ENCODE measurements at places on chromosomes 7 and 10.
A peak's percentile ranks its signal among the peaks of the same experiment; 100 is the strongest.

DNA sequence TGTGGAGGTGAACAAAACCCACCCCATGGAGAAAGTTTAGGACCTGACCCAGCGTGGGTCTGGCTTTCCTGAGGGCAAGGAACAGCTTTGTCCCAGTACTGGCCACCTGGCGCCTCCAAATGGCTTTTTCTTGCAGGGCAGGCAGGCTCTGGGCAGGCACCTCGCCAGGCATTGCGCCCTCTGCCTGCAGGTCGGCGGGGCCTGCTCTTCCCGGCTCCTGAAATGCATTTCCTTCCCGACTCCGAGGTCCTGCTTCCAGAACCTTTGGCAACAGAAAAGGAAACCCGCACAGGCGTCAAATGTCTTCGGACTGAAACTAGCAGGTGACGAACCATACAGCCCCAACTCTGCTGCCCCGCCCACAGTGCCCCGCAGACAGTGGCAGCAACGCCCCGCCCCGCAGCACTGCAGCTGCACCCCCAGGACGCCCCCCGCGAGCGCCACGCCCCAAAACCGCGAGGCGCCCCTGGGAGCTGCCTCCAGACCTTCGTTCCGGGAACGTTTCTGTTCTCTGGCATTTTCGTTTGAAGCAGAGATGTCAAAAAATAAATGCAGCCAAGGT is 65.5 kb downstream of the C10orf143 start:
- H3K36me3 ChIP-seq = no peaks in the 10 kb centered on the region
- H3K27ac ChIP-seq = no peak overlapping the region

- H3K4me1 ChIP-seq = peaks cover 2% of the 10 kb centered on the region
- H3K27me3 ChIP-seq = peaks cover 53% of the 10 kb centered on the region
- DNase-seq = peak; percentile 44
- H3K36me3 ChIP-seq = no peaks in the 10 kb centered on the region
- H3K4me3 ChIP-seq = peak within 1 kb of the TSS; percentile 91
- peak within 1 kb of the TSS; percentile 96 for H3K27ac ChIP-seq
Measured at GRCh38 chr10:19816411-19817230, at the start of gene PLXDC2. Gene PLXDC2 (plus strand): TSS chr10:19816432.

DNA sequence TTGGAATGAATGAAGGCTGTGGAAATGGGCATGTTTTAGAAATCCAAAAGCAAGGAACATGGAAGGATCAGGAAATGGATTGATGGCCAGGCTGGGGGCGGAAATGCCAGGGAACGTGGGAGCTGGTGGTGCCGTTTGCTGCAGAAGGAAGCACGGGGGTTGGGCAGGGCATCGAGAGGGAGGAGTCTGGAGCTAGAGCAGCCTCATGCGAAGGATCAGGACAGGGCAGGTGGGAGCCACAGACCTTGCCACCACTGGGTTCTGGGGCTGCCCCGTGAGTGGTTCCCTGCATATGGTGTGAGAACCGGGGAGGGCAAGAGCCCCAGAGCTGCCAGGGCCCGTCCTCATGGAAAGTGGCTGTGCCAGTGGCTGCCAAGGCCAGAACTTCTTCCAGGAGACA is 193.8 kb upstream of the ZNF32 start:
- no peaks in the 10 kb centered on the region for H3K36me3 ChIP-seq
- no peak overlapping the region for H3K4me3 ChIP-seq
- no peaks in the 10 kb centered on the region for H3K4me1 ChIP-seq
- no peak overlapping the region for H3K27ac ChIP-seq
- no peaks in the 10 kb centered on the region for H3K27me3 ChIP-seq

- H3K27me3 ChIP-seq = no peaks in the 10 kb centered on the region
- H3K36me3 ChIP-seq = no peaks in the 10 kb centered on the region
- no peak for DNase-seq
- H3K27ac ChIP-seq = no peak overlapping the region
- no peak overlapping the region for H3K4me3 ChIP-seq
Measured at GRCh38 chr7:106864298-106865081, 592 bp upstream of the PIK3CG start.

- H3K27ac ChIP-seq = no peak overlapping the region
- H3K4me1 ChIP-seq = no peaks in the 10 kb centered on the region
- no peaks in the 10 kb centered on the region for H3K27me3 ChIP-seq
- H3K4me3 ChIP-seq = no peak overlapping the region
- DNase-seq = no peak
- peaks cover 7% of the 10 kb centered on the region for H3K36me3 ChIP-seq
Measured at GRCh38 chr7:98852826-98853225, 17.0 kb downstream of the TMEM130 start.

GRCh38 chr7:157628456-157628855 is 291.7 kb downstream of the DNAJB6 start:
- H3K4me3 ChIP-seq = no peak overlapping the region
- H3K27me3 ChIP-seq = no peaks in the 10 kb centered on the region
- no peak overlapping the region for H3K27ac ChIP-seq
- no peak for DNase-seq
- H3K4me1 ChIP-seq = no peaks in the 10 kb centered on the region

DNA sequence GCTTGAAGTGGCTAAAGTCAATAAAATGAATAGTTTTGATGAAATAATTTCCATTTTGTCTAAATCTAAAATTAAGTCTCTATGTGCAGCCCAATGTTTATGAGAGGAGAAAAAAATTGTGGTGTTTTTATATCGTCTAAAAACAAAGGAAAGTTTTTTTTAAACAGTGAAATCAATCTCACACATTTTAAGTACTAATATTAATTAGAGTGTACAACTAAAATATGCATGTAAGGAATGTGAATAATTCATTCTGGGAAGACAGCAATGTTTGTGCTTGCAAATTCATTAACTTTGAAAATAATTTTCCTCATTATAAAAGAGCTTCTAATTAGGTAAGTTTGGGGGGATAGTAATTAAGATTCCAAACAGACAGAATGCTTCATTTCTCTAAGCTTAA is at the start of gene NPVF:
TSS of gene NPVF (minus strand) at position 101 of the 400 bp plus-strand sequence. CDS start at position 54, 47 bp downstream.
- H3K36me3 ChIP-seq = no peaks in the 10 kb centered on the region
- H3K27me3 ChIP-seq = no peaks in the 10 kb centered on the region
- no peak within 1 kb of the TSS for H3K4me3 ChIP-seq

DNA sequence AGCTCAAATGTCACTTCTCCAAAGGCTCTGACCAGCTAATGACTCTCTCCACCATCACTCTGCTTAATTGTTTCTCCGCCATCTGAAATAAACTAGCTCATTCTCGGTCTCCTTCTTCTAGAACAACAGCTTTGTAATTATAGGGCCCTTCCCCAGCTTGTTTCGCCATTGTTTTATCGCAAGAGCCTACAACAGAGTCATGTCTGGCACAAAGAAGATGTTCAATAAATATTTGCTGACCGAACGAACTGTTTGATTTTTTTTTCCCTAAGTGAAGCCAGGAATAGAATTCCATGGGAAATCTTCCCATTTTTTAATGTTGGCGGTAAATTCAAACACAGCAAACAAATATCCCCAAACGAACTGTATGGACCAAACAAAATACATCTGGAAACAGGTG is 63.8 kb upstream of the NMT2 start:
- H3K27ac ChIP-seq = no peak overlapping the region
- no peaks in the 10 kb centered on the region for H3K27me3 ChIP-seq
- H3K4me3 ChIP-seq = no peak overlapping the region
- no peaks in the 10 kb centered on the region for H3K4me1 ChIP-seq
- no peak for DNase-seq
- no peaks in the 10 kb centered on the region for H3K36me3 ChIP-seq

GRCh38 chr7:155913291-155913690 is 101.0 kb upstream of the SHH start:
- no peak overlapping the region for H3K27ac ChIP-seq
- no peaks in the 10 kb centered on the region for H3K4me1 ChIP-seq
- H3K27me3 ChIP-seq = no peaks in the 10 kb centered on the region
- H3K36me3 ChIP-seq = no peaks in the 10 kb centered on the region
- no peak overlapping the region for H3K4me3 ChIP-seq
- no peak for DNase-seq

DNA sequence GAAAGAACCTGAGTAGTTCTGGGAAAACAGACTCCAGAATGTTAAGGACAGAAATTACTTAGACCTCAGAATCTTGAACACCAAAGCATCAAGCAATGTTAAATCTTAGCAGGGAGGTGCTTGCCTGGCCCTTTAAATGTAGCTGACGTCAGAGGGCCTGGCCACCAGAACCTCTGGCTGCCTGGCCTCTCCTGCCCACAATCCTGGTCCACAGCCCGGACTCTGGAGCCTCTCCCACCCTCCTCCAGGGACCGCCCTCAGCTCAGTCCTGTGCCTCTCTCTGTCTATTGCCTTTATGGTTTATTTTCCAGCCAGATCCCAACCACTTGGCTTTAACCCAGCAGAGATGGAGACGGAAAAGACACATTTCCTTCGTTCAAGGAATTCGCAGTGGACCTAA is 42.2 kb upstream of the EGR2 start:
- no peak overlapping the region for H3K4me3 ChIP-seq
- DNase-seq = no peak
- H3K36me3 ChIP-seq = no peaks in the 10 kb centered on the region
- H3K27me3 ChIP-seq = no peaks in the 10 kb centered on the region

- H3K4me1 ChIP-seq = no peaks in the 10 kb centered on the region
- H3K27ac ChIP-seq = no peak overlapping the region
- H3K4me3 ChIP-seq = no peak overlapping the region
- no peaks in the 10 kb centered on the region for H3K27me3 ChIP-seq
- H3K36me3 ChIP-seq = no peaks in the 10 kb centered on the region
Measured at GRCh38 chr10:86254526-86255174, 111.9 kb downstream of the GRID1 start.

DNA sequence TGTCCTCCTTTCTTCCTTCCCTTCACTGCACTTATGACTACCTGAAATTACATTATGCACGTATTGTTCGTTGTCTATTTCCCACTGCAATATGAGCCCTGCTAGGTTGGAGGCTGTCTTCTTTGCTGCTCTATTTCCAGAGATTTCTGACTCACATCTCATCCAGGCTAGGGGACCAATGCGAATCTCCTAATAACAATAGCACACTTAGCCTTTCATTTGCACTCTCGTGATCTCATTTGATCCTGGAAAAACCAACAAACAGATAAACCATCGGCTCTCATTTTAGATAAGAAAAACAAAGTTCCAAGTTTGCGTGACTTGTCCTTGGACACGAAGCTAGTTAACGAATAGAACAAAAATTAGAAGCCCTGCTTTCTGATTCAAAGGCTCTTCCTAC is 1.4 kb downstream of the ZNF438 start:
- H3K4me1 ChIP-seq = peaks cover 9% of the 10 kb centered on the region
- no peaks in the 10 kb centered on the region for H3K27me3 ChIP-seq
- no peak overlapping the region for H3K4me3 ChIP-seq
- DNase-seq = no peak
- H3K36me3 ChIP-seq = no peaks in the 10 kb centered on the region
- no peak overlapping the region for H3K27ac ChIP-seq

- H3K36me3 ChIP-seq = no peaks in the 10 kb centered on the region
- no peak overlapping the region for H3K27ac ChIP-seq
- peaks cover 63% of the 10 kb centered on the region for H3K4me1 ChIP-seq
- no peaks in the 10 kb centered on the region for H3K27me3 ChIP-seq
Measured at GRCh38 chr7:150381096-150381495, 2.0 kb downstream of the ZNF775 start.

Data from neuronal stem cell (in vitro differentiated cells).